Effector memory CD8-positive, alpha-beta T cell (primary cell): ENCODE measurements at places on chromosomes 5 and 9.

DNA sequence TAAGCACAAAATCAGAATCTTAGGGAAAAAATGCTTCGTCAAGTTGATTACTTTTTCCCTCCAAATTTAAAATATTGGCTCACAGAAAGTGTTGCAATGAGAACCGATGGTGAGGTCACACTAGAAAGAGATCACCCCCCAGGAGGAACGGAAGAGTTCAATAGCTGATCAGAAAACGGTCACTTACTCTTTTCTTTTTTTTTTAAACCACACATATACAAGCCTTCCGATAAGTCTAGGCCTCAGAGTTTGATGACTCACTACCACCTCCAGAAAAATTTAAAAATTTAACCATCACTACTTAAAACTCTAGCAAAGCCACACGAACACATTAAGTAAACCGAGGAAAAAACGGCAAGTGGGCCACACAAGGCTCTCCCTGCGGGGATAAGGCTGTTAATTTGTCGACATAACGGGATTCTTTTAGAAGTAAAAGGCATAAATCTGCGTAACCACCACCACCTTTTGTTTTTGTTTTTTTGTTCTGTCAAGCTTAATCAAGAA is 1.2 kb downstream of the SURF4 start:
- H3K27me3 ChIP-seq, result no peaks in the 10 kb centered on the region
- H3K4me1 ChIP-seq, result peaks cover 47% of the 10 kb centered on the region
- peak overlapping the region; percentile 94 for H3K4me3 ChIP-seq
- peak overlapping the region; percentile 97 for H3K27ac ChIP-seq
- DNase-seq, result no peak

- peaks cover 20% of the 10 kb centered on the region for H3K4me1 ChIP-seq
- H3K27me3 ChIP-seq, result peaks cover 35% of the 10 kb centered on the region
- peak overlapping the region; percentile 77 for H3K27ac ChIP-seq
- H3K36me3 ChIP-seq, result no peaks in the 10 kb centered on the region
- H3K4me3 ChIP-seq, result peak overlapping the region; percentile 21
Measured at GRCh38 chr9:134295746-134296250, 30.5 kb upstream of the RXRA start.

DNA sequence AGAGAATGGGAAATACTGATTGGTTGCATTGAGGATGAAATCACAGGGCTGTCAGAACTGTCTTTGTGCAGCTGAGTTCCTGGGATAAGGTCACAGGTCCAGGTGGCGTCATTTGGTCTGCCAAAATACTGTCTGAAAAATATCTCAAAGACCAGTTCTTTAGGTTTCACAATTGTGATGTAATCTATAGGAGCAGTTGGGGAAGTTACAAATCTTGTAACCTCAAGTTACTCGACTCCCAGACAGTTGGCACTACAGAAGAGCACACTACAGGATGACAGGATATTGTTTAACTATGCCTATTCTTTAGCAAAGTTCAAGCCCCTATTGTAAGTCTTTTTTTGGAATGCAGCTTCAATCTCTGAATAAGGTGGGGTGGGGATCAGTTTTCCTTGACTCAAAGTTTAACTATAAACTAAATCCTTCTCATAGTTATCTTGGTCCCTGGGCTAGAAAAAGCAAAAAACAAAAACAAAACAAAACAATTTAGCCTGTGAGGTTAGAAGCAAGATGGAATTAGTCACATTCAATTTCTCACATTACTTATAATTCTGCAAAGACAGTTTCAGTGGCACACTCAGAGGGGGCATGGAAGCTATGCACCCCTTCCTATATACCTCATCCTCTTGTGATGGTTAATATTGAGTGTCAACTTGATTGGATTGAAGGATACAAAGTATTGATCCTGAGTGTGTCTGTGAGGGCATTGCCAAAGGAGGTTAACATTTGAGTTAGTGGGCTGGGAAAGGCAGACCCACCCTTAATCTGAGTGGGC is 276.0 kb downstream of the AUH start:
- no peaks in the 10 kb centered on the region for H3K36me3 ChIP-seq
- H3K27me3 ChIP-seq, result no peaks in the 10 kb centered on the region
- no peaks in the 10 kb centered on the region for H3K4me1 ChIP-seq
- H3K4me3 ChIP-seq, result no peak overlapping the region
- no peak overlapping the region for H3K27ac ChIP-seq

GRCh38 chr9:113649054-113649453 is 185.5 kb downstream of the RGS3 start:
- H3K36me3 ChIP-seq, result peaks cover 9% of the 10 kb centered on the region
- no peaks in the 10 kb centered on the region for H3K4me1 ChIP-seq
- DNase-seq, result no peak
- H3K27ac ChIP-seq, result no peak overlapping the region
- H3K27me3 ChIP-seq, result peaks cover 40% of the 10 kb centered on the region
- no peak overlapping the region for H3K4me3 ChIP-seq

GRCh38 chr9:120711841-120712538 is 2.3 kb downstream of the MEGF9 start:
- no peak for DNase-seq
- H3K27me3 ChIP-seq, result no peaks in the 10 kb centered on the region
- H3K36me3 ChIP-seq, result peaks cover 18% of the 10 kb centered on the region
- H3K27ac ChIP-seq, result peak overlapping the region; percentile 93
- H3K4me3 ChIP-seq, result peak overlapping the region; percentile 97

GRCh38 chr5:75116856-75117255 is 64.5 kb upstream of the GCNT4 start:
- DNase-seq, result no peak
- H3K36me3 ChIP-seq, result no peaks in the 10 kb centered on the region
- no peak overlapping the region for H3K4me3 ChIP-seq

DNA sequence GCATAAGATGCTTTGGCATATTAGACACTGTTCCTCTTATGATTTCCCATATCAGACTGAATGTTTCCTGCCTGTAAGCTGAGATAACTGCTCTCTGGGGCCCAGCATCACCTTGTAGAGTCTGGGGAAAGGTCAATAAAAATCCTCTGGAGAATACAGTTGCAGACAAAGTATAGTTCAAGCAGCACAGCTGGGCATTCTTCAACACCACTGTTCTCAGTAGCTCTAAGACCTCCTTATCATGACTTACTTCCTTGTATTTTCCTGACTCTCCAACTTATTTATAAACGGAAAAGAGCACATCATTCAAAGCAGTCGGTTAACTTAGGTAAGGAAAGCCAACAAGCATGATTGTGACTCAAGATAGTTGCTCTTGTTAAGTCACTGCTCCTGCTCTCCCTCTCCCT is 208.7 kb upstream of the RASEF start:
- H3K27ac ChIP-seq, result no peak overlapping the region
- no peak overlapping the region for H3K4me3 ChIP-seq
- DNase-seq, result no peak
